ENCODE measurements at places on chromosomes 1 and 21.

DNA sequence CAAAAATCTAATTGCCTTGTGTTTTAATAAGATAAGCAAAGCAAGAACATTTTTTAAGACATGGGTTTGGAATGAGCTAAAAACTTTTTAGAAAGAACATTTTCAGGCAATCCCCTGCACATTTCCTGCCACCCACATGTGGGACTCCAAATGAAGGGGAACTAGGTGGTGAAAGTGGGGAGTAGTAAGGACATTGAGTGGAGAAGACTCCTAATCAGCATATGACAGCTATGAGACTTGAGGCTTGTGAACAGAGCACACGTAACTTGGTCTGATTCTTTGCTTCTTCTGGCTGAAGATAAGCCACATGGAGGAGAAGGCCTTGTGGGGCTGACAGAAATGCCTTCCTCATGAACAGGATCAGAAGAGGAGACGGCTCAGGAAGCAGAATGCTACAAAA lies 50.3 kb downstream of the FCER1A start:
- DNase-seq, result no peak

DNA sequence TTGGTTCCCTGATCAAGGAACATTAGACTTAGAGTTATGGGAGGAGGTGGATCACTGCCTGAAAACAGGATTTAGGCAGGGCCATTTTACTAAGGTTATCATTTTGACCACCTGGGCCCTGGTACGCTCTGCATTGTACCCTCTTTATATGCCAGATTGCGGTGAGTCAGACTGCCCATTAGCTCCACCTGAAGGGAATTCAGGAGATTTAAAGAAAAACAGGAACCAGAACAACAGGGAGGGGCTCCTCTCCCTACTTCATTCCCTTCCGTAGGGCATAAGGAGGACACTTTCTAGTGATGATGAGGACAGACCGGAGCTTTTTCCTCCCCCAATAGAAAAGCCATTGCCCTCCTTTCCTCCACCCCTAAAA lies 20.6 kb upstream of the ITLN1 start:
- no peak for DNase-seq

- no peak for DNase-seq
Observed at GRCh38 chr1:235925016-235925415, 58.3 kb upstream of the LYST start.

DNA sequence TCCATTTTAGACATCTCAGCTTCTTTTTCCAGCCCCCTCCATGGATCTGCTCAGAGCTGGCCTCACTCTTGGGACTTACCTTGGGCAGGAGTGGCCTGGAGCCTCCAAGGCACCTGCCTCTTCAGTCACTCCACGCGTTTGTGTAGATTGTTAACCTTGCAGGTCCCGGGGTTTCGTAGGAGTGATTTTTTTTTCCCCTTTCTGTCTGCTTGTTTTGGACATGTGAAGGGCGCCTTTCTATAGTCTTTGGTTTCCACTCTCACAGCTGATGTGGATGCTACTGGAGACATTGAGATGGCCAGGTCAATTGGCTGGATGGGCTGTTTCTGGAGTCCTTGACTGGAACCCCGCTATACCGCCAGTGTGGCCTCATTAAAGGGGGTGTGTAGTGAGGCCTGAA lies 2.0 kb upstream of the SDHB start:
- DNase-seq, result no peak

DNA sequence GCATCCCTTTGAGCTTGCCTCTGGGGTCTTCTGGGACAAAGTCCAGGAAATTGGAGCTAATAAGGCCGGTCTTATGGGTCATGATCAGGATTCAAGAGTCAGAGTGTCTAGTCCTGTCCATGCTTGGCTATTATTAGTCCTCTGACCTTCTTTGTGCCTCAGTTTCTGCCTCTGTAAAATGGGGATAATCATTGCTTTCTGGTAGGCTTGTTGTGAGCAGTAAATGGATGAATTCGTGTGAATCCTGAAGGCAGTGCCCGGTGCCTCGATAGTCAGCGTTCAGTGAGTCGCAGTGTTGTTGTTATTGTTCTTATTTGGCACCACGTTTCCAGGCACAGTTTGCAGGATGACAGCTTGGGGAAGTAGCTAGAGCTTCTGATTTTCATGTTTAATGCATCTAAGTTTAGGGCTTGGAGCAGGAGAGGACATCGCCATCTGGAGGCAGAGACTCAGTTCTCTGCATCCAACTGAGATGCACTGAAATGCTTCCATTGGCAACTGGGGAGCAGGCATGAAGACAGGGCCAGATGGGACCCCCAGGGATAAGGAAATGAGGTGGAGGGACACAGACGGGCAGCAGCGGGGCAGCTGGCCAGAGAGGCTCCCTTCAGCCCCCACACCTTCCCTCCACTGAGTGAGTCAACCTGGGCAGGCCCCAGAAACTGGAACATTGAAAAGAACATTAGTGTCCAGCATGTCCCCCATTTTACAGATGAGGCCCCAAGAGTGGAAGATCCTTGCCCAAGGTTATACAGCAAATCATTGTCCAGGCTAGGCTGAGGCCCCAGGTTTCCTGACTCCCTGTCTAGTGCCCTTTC lies 160.3 kb downstream of the PTPRU start:
- no peak for DNase-seq

- DNase-seq, result no peak
Observed at GRCh38 chr1:172397221-172397620, 23.3 kb upstream of the C1orf105 start.

GRCh38 chr1:8358897-8359616 lies 41.1 kb downstream of the SLC45A1 start:
- no peak for DNase-seq

DNA sequence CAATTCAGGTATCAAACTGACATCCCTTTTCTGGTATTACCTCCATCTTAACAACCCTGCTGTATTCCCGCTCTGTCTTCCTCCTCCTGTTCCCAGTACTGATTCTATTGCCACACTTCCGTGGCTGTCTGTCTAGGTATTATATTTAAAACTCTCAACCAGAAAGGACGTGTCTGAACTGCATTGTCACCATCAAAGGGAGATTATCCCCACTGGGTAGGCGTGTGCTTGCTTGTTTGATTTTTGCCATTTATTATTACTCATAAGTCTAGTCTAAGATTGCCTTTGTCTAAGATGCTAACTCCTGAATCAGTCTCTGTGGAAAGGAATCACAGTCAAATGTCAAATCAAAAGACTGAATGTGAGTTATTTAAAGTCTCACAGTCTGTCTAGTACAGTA lies 650.1 kb downstream of the KCNT2 start:
- no peak for DNase-seq

DNA sequence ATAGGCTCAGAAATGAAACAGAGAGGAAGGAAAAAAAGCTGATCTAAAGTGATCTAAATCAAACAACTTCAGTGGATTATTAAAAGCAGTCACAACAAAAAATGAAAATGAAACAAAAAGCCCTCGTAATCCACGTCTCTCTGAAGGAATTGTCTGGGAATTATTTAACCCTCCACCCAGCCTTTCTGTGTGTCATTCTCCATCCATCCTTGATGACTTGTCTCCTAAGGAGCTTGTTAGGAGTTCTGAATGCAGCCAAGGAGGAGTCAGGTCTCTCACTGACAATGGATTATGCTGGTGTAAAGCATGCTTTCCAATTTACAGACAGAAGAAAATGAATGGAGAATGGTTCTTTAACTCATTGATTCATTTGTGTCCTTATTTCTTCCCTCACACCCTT lies 359.3 kb upstream of the RUNX1 start:
- no peak for DNase-seq

- DNase-seq, result no peak
Observed at GRCh38 chr1:143497374-143497747, 474.4 kb downstream of the FAM72C start.

All from NCI-H524 treated with DMSO at 0.1 percent for 48 hours (cell line).